Activated CD4-positive, alpha-beta T cell treated with anti-CD3 and anti-CD28 coated beads, Interleukin-2, amount 10 ng/mL, durations not matched to agents 24 days and 14 days (primary cell): ENCODE measurements at places on chromosomes 1 and 21. TPM values are rescaled to one million over a fixed set of nuclear protein-coding genes. Genes with fewer than 3 reads are reported as not detected.

Gene CTXND2
- total RNA-seq = not detected in 2 replicates

Gene QSOX1
- 54.2 and 56.2 TPM in 2 replicates for total RNA-seq

Gene CHD1L
- total RNA-seq = 72.9 and 80.3 TPM in 2 replicates

Gene SLC22A15
- 0.23 and 0.36 TPM in 2 replicates for total RNA-seq

Gene SPATC1L
- 10.8 and 12.0 TPM in 2 replicates for total RNA-seq

Gene CHIA
- total RNA-seq = not detected in 2 replicates

Gene S1PR1
- total RNA-seq = 49.5 and 51.2 TPM in 2 replicates

Gene SPRR2A
- not detected in 2 replicates for total RNA-seq

Gene NR1I3
- total RNA-seq = not detected in 2 replicates

Gene CLCA4
- not detected in 2 replicates for total RNA-seq

Gene BCAR3
- total RNA-seq = 0.45 and 0.61 TPM in 2 replicates
